ENCODE measurements at places on chromosomes 3 and 15.

DNA sequence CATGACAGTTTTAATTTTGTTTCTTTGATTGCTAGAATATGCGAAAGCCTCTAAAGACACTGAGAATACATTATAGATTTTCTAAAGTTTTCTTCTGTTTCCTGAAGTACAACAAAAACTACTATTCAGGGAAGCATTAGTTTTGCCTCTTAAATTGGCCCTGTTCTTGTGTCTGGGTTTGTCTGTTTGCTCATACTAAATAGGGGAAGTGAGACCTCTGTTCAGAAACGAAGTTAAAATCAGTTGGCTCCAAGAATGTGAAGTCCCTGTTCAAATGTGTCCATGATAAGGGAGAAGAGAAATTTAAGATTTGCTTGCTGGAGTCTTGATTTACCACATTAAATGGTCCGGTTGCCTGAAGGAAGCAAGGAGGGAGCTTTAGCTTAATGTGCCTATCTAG is 327.3 kb upstream of the GBE1 start:
- DNase-seq = no peak

DNA sequence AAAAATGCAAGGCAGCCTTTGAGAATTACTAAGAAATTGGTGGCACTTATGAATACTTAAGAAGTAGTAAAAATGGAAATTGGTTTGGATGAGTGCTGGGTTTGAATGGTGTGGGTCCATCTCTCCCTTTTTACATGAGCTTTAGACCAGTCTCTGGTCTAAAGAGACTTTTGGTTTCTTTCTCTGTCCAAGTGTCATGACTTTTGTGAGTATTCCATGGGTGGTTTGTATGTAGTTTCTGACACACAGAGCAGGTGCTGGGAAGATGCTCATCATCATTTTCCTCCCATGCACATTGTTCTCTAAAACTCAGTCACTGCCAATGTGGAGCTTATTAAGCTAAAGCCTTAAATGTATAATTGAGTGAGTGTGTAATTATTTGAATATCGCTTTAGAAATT is 63.5 kb downstream of the KAT2B start:
- peak; percentile 14 for DNase-seq

DNA sequence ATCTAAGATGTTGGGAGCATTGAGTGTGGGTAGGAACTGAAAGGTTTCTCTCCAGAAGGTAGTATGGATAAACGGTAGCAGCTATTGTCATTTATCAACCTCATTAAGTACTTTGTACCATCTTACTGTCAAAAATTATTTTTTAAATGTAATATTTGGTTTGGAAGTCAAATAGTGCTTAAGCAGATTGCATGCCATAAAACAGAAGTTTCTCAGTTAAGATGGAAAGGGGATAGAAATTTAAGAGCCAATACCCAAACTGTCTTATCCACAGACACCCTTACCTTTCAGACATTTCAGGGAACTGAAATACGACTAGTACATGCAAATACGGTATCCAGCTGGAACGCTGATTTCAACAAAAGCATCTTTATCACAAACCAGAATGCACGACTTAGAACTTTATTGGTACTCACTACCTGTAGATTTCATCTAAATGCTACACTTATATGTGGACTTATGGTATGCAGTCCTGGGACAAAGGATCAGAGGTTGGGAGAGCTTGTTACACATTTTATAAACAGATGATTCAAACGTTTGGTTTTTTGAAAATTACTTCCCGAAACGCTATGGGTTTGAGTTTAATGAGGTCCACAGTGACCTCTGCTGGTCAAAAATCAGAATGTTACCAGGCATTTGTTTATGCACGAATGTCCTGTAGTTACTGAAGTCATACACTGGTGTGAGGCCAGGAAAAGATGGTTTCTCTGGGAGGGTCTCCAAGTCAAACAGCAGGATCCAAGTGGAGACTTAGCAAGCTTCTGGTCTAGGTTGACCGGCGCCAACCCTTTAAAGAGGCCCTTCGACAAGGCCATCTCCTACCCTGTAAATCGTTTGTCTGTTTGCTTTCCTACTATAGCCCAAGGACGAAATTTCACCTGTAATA is 45.7 kb upstream of the DUT start:
- DNase-seq = peak; percentile 61

GRCh38 chr3:112482675-112483074 is 16.6 kb downstream of the BTLA start:
- no peak for DNase-seq

GRCh38 chr3:60847791-60848190 is 403.5 kb downstream of the FHIT start:
- no peak for DNase-seq

DNA sequence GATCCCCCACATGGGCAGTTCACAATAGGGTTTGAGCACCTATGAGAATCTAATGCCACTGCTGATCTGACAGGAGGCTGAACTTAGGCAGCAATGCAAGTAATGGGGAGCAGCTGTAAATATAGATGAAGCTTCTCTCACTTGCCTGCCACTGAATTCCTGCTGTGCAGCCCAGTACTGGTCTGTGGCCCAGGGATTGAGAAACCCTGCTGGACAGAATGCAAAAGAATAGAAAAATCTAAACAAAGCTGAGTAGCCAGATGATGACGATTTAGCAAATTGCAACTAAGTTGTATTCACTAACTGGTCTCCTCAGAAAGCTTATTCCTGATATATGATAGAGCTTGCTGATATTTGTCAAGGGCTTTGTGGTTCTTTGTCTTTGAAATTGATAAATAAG is 34.3 kb upstream of the APH1B start:
- no peak for DNase-seq

GRCh38 chr3:138187296-138188012 is at the start of gene ARMC8:
Gene ARMC8 (plus strand): TSS chr3:138187301. CDS start chr3:138187555, 254 bp downstream.
- DNase-seq = no peak

DNA sequence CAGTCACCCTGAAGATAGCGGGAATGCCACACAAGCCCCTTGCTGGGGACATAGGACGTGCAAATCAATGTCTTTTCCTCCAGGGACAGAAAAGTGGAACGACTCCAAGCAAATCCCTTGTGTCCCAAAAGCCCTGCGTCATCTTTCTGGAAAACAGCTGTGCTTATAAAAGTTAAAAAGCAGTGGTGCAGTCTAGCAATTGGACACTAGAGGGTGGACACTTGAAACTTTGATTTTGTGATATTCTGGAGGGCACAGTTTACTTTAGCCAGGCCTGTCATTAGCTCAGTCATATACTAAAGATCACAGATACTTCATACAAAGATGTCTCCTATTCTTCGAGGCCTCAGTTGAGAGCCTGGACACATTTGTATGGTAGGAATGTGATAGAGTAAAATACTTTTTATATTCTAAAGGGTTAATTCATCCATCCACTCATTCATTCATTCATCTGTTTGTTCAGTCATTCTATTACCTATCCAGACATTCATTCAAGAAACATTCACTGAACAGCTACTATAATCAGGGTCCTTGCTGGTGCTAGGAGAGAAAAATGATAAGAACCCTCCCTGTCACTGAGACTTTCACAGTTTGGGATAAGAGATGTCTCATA is 63.8 kb upstream of the ANKRD34C start:
- DNase-seq = no peak

DNA sequence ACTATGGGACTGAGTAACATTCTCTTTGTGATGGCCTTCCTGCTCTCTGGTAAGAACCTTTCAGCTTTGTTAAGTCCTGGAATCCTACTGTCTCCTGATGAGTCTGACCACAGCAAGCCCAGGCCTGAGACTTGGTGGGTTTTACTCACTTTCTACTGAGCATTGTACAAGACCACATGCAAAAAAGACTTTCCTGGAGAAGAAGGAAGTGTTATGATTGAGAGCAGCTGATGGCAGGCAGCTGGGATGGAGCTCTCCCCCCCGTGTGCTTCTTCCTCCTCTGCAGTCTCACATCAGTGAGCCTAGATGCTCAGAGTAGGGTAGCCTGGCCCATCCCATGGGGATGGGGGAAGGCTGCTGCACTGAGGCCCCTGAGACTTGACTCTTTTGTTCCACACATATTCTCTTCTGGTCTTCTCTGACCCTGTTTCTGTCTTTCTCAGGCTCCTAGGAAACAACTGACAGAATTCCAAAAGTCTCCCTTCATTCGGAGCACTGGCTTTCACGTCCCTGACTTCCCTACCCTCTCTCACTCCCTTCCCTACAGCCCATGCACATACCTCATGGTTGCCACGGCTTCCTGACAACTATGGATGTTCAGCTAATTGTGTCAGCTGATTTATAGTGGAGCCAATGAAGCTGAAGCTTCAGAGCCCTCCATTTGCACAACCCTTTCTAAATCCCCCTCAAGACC is 36.6 kb downstream of the CD86 start:
- DNase-seq = no peak

- no peak for DNase-seq
Measured at GRCh38 chr15:75064846-75065245, 41.5 kb downstream of the PPCDC start.

DNA sequence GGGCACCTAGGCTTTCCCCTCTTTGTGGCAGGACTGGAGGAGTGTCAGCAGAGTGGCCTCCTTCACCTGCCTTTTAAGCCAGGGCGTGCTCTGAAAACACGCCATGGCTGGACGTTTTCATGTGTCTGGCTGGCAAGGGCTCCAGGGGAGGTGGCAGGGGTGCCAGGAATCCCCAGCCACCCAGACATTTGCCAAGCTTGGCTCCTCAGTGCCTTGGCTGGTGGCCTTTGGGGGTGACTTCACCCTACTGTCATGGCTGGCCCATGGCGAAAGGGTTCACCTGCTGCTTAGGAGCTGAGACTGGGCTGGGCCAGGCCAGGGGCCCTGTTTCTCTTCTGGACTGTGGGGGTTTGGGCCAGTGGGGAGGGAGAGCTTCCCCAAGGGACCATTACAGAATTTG is 17.6 kb downstream of the KLF13 start:
- DNase-seq = no peak

GRCh38 chr3:105615814-105616213 is 249.1 kb downstream of the ALCAM start:
- DNase-seq = no peak

- DNase-seq = no peak
Measured at GRCh38 chr15:76313731-76314130, 2.5 kb upstream of the ETFA start.

DNA sequence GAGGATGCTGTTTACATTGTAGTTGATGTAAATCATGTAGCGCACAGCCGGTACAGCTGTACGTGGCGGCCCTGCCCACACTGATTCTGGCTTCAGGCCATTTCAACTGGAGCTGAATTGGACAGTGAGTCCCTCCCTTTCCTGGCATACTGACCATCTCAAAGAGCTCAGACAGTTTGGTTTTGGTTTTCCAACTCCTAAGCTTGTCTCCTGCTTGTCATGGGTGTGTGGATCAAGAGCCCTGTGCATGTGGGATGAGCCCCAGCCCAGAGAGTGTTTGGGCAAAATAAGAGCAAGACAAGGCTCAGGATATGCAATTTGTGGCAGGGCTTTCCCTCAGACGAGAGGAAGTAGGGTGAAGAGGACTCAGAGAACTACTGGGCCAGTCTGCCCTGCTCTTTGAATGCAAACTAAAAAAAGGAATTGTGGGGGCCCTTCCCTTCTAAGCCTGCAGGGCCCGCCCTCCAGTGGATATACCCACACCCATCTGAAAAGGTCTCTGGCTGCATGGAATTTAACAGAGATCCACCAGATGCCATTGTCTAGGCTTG is 13.3 kb downstream of the ITGA11 start:
- DNase-seq = no peak

DNA sequence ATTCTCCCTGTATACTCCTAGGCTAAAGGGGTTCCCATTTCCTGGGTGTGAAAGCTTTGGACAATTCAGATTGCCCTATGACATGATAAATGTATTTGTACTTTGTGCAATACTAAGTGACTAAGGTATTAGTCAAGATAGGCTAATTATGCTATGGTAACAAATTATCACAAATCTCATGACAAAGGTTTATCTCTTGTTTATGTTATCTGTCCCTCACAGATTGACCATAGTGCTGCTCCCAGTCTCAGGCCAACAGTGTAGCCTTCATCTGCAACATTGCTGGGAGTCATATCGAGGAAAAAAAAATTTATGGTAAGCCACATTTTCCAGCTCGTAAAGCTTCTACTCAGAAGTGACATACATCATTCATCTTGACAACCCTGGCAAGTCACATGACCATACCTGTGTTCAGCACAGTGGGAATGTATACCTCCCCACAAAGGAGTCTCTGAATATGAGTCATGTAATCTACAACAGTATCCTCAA is 346.2 kb downstream of the IGSF11 start:
- DNase-seq = no peak

GRCh38 chr15:70086636-70087035 is 11.1 kb downstream of the TLE3 start:
- no peak for DNase-seq

GRCh38 chr3:183710231-183710630 is 12.6 kb downstream of the YEATS2 start:
- no peak for DNase-seq

GRCh38 chr3:194688200-194688740 is 2.6 kb downstream of the FAM43A start:
- DNase-seq = peak; percentile 33

- DNase-seq = no peak
Measured at GRCh38 chr15:96132126-96132525, 198.4 kb upstream of the NR2F2 start.

GRCh38 chr3:183031826-183032225 is 51.5 kb upstream of the DCUN1D1 start:
- DNase-seq = no peak

DNA sequence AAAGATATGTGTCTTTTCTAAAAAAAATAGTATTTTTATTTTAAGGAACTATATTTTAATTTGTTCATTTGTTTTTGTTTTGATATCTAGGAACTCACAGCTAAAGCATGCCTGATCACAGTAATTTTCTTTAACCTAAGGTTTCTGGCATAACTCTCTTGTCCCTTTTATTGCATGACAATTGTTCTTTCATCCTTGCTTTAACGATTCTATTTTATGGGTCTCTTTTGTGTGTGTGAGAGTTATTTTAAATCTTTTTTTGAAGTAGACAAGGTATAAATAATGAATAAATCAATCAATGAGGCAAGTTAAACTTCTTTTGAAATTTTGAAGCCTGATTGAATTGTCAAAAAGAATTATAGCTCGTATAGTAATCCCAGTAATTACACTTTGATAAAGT is 747.8 kb upstream of the GOLIM4 start:
- DNase-seq = no peak

GRCh38 chr15:36265422-36265821 is 314.0 kb upstream of the CDIN1 start:
- no peak for DNase-seq

- no peak for DNase-seq
Measured at GRCh38 chr3:49460188-49460890, 9.7 kb upstream of the DAG1 start.

DNA sequence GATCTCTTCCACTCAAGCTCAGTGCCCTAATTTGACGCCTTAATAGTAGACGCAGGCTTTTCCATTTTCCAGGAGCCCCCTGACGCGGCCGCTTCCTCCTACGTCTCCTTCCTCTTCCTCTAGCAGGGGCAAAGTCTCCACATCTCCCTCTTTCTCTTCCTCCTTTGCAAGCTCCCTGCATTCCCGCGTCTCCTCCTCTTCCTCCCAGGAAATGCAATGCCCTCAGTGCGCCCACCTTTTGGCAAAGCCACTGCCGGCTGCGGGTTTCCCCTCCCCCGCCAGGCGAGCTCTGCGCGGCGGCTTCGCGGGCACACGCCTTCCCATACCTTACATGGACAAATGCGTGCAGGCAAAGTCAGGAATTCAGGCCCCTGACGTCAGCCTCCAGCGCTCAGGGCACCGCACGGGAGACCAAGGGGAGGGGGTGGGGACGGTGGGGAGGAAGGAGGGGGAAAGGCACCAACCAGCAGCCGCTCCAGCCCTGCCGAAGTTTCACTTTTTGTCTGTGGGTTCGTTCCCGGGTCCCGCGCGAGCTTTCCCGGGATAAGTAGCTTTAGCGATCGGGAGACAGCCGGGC is 432 bp upstream of the LPP start:
- DNase-seq = peak; percentile 40

GRCh38 chr15:71812966-71813722 is 2.8 kb downstream of the NR2E3 start:
- DNase-seq = no peak

Measured in CD4-positive, alpha-beta T cell treated with Interferon alpha-2 for 1 hour (primary cell).